ENCODE measurements at places on chromosomes 4 and X.

- DNase-seq: no peak
Observed at GRCh38 chr4:63589796-63590195, 819.5 kb downstream of the TECRL start.

- DNase-seq: no peak
Observed at GRCh38 chr4:69773484-69773883, 13.1 kb upstream of the SULT1B1 start.

DNA sequence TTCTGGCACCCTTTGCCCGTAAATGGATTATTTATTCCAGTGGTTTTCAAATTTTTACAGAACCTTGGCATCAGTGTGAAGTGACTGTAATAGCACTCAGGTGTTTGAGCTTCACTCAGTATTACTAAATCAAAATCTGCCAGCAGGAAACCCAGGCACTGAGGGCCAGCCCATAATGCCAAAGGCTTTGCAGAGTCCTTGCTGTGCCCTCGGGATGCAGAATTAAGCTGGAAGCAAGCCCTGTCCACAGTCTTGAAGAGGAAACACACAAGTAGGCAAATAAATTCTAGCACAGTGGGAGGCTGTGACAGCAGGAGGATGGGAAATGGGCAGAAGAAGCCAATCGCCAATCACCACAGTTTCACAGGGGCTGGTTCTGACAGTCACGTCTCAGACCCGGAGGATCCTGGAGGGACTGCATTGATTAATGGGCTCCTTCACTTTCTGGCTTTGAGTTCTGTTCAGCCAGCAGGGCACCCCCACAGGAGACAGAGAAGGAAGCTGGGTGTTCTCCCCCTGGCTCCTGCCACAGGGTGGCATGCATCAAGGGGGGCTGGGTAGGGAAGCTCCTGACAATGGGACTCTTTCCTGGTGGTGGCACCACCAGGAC is 138.8 kb downstream of the MTNR1A start:
- no peak for DNase-seq

- DNase-seq: no peak
Observed at GRCh38 chr4:18111081-18111480, 89.5 kb upstream of the LCORL start.

DNA sequence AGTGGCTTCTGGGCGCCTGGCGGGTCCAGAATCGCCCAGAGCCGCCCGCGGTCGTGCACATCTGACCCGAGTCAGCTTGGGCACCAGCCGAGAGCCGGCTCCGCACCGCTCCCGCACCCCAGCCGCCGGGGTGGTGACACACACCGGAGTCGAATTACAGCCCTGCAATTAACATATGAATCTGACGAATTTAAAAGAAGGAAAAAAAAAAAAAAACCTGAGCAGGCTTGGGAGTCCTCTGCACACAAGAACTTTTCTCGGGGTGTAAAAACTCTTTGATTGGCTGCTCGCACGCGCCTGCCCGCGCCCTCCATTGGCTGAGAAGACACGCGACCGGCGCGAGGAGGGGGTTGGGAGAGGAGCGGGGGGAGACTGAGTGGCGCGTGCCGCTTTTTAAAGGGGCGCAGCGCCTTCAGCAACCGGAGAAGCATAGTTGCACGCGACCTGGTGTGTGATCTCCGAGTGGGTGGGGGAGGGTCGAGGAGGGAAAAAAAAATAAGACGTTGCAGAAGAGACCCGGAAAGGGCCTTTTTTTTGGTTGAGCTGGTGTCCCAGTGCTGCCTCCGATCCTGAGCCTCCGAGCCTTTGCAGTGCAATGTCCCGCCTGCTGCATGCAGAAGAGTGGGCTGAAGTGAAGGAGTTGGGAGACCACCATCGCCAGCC is at the start of gene ATOH1:
ATOH1 (plus strand) TSS at position 422 of the 663 bp plus-strand sequence; CDS start at position 596, 174 bp downstream.
- no peak for DNase-seq

- DNase-seq: no peak
Observed at GRCh38 chrX:300334-300733, 18.3 kb downstream of the GTPBP6 start.

- DNase-seq: no peak
Observed at GRCh38 chr4:114386637-114387233, 211.9 kb upstream of the UGT8 start.

DNA sequence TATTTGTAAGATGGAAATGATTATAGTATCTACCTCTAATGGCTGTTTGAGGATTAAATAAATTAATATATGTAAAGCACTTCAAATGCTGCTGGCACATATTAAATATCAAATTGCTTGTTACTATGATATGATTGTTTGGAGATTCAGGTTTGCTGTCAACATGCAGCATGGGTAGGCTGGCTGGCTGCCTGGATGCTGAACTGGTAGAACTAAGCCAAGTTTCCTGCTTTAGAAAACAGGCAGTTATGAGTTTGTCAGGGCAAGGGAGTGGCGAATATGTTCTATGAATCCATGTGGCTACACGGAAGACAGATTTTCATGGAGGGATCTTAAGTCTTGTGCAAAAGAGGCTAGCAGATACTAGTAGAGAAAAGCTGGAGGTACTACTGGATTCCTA is 239.6 kb downstream of the GBA3 start:
- no peak for DNase-seq

DNA sequence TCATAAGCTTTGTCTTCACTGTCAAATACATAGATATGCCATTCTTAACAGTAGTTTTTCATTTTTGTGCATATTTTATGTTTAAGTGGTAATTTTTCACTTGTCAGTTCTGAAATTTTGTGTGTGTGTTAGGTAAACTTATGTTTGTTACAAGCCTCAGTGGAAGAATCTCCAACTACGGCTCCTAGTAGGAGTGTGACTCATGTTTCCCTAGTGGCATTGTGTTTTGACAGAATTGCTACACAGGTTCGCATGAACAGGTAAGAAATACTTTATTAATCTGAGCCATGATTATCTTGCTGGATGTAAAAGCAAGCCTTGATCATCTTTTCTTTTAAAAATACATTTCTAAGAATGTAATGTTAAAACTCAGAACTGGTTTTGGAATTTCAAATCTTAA is 94.4 kb downstream of the BLTP1 start:
- DNase-seq: no peak

- no peak for DNase-seq
Observed at GRCh38 chr4:95838192-95838591, 1.7 kb upstream of the PDHA2 start.

DNA sequence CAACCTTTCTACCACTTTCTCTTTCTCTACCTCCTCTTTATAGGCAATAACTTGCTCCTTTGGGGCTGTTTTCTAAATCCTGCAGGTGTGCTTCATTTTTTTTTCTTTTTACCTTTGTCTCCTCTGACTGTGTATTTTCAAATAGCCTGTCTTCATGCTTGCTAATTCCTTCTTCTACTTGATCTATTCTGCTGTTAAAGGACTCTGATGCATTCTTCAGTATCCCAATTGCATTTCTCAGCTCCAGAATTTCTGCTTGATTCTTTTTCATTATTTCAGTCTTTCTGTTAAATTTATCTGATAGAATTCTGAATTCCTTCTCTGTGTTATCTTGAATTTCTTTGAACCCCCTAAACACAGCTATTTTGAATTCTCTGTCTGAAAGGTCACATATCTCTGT is 67.7 kb upstream of the IL2 start:
- DNase-seq: no peak

GRCh38 chr4:180542445-180543100 is 1700.6 kb upstream of the TENM3 start:
- no peak for DNase-seq

DNA sequence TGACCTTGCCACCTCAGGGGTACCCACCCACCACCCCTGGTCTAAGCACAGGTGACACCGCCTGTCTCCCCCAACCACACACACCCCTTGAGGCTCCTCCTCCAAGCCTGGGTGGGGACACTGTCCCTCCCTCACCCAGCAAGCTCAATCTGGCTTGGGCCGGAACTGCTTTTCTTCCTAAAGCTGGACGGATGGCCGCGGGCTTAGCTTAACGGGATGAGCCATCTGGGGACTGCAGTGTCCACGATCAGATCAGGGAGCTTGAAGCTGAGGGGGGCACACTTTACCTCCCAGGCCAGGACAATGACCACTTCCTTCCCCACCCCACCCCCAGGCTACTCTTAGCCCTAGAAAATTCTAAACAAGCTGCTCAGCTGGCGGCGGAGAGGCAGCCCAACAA is 1.0 kb upstream of the SLC6A8 start:
- DNase-seq: no peak

GRCh38 chr4:156969101-156969500 is 2.5 kb downstream of the PDGFC start:
- no peak for DNase-seq

DNA sequence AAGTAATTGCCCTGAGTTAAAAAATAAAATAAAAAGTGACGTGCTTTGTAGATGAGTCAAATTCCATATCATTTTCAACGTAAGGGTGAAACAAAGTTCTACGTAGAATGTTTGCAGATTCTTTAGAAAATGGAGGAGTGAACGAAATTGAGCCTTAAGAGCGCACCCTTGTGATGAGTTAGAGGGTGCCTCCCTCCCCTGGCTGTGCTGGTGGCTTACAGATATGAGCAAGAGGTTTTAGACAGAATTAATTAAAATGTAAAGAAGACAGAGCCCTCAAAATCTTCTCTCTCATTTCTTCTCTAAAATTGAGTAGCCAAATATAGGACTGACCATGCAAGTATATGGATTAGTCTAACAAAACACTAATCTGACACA is 30.2 kb upstream of the LGI2 start:
- no peak for DNase-seq
